ENCODE measurements at places on chromosomes 13 and 19.

- DNase-seq: no peak
Measured at GRCh38 chr13:63041640-63042414, 1626.2 kb upstream of the PCDH20 start.

GRCh38 chr13:58202099-58202498, 570.6 kb downstream of the PCDH17 start:
- no peak for DNase-seq

DNA sequence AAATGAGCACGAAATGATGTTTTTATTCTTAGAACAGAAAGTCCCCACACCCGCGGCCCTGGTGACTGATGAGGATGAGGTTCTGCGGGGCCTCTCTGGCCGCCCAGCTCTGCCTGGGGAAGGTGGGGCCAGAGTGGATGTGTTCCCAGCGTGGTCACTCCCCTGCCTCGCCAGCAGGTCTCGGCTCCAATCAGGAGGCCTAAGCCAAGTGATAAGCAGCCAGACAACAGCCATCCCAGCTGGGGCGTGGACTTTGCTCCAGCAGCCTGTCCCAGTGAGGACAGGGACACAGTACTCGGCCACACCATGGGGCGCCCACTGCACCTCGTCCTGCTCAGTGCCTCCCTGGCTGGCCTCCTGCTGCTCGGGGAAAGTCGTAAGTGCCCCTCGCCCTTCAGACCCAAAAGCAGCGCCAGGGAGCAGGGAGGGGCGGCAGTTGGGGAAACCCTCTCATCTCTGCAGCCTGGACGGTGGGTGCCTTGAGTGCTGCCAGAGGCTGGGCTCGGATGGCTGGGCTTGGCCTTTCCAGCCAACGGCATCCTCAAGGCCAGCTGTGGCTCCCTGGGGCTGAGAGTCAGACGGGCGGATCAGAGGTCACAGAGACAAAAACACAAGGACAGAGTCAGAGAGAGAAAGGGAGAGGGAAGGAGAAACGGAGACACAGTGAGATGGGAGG, at the start of gene F10:
Gene F10, plus strand, starts transcription at position 250 of the 676 bp plus-strand sequence. Its CDS starts 57 bp downstream, at position 307.
- no peak for DNase-seq

GRCh38 chr19:50311723-50312635, 17.2 kb downstream of the KCNC3 start:
- DNase-seq: no peak

DNA sequence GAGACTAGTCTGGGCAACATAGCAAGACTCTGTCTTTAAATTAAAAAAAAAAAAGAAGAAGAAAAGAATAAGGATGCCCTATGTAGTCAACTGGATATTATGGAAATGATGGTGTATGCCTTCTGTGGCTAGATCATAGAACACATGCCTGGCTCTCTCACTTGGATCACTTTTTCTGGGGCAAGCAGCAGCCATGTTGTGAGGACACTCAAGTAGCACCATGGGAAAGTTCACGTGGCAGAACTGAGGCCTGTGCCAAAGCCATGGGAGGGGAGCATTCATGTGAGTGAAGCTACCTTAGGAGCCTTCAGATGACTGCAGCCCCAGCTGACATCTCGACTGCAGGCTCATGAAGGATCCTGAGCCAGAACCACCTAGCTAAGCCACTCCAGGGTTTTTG, 12.0 kb downstream of the PLAUR start:
- DNase-seq: no peak

- no peak for DNase-seq
Measured at GRCh38 chr19:33490041-33490451, 31.5 kb downstream of the PEPD start.

DNA sequence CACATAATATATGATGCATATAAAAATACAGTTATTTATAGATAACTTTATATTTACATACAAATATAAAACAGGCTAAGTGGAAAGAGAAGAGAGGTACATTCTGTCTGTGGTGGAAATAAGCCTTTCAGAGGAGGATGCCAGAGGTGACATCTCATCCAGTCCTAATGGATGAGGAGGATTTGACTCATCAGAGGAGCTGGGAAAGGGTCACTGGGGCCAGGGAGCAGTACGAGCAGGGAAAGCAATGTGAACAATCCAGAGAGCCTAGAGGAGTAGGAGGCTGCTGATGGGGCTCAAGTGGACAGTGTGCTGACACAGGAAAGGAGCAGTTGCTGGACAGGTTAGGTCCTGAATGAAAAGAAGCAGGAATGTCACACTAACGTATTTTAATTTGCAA, 18.6 kb downstream of the NALCN start:
- DNase-seq: no peak

DNA sequence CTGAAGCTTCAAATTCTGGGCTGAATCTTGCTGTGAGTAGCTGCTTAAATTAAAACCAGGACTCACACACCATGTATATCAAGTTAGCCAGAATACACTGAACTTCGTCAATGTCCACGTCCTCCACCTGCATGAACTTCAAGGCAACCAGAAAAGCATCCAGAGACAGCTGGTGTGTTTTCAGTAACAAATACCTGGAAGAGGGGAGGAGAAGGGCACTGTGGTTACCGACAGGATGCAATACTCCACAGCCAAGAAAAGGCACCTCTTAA, 20.4 kb downstream of the PROZ start:
- no peak for DNase-seq

DNA sequence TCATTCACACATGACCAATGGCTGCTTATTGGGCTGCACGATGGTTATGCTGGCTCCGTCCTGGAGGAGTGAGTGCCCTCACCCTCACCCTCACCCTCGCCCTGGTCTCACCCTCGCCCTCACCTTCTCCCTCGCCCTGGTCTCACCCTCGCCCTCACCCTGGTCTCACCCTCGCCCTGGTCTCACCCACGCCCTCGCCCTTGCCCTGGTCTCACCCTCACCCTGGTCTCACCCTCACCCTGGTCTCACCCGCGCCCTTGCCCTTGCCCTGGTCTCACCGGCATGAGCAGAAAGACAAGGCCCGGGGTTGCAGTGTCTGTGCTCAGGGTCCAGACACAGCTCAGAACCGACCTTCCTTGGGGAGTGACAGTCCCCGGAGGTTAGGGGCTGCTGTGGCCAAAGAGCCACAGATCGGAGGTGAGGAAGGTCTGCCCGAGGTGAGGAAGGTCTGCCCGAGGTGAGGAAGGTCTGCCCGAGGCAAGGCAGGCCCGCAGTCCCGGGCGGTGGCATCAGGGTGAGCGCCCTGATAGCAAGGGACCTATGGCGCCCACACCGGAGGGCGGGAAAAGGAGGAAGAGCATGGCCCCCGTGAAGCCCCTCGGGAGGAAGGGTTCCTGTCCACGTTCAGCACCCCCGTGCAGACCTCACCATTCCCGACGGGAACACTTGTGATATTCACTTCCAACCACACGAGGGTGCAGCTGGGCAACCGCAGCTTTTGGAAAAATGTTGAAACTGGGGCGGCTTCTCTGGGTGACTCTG, 65.6 kb downstream of the MCF2L start:
- no peak for DNase-seq

- no peak for DNase-seq
Measured at GRCh38 chr13:41969072-41969471, 8.2 kb upstream of the VWA8 start.

DNA sequence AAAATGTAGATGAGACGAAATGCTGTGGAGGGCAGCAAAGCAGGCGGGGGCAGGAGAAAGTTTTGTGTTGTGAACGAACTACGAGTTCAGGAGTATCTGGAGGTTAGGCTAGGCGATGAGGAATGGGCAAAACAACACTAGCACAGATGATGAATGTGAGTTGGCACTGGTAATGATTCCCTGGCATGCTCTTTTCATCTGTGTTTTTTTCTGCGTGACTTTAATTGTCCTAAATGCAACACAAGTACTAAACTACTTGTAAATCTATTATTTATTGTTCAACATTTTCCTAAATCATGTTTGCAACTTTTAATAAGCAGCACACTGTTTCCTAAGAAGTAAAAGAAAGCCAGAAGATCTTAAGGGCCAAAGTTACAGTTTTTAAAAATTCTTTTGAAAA, 19.2 kb downstream of the TNFSF13B start:
- no peak for DNase-seq

All from activated naive CD4-positive, alpha-beta T cell treated with anti-CD3 and anti-CD28 coated beads, Interleukin-2, amount 50 U/mL, for 72 hours (primary cell).